ENCODE measurements at places on chromosomes 7 and 10.
A peak's percentile ranks its signal among the peaks of the same experiment; 100 is the strongest.

DNA sequence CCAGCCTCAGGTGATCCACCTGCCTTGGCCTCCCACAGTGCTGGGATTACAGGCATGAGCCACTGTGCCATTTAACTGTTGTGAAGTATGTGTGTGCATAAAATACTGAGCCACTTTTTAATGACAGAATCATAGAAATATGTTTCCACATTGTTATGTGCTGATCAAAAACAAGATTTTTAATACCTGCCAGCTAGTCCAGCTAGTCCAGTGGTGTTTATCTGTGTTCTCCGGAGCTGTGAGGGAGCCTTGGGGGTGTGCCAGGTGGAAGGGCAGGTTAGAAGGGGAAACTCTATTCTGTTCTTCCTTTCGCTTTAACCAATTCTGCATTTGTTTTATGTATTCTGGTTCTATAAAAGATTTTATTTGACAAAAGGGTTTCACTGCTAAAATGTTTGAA, 7.0 kb downstream of the FAM221A start:
- DNase-seq = peak; percentile 42

DNA sequence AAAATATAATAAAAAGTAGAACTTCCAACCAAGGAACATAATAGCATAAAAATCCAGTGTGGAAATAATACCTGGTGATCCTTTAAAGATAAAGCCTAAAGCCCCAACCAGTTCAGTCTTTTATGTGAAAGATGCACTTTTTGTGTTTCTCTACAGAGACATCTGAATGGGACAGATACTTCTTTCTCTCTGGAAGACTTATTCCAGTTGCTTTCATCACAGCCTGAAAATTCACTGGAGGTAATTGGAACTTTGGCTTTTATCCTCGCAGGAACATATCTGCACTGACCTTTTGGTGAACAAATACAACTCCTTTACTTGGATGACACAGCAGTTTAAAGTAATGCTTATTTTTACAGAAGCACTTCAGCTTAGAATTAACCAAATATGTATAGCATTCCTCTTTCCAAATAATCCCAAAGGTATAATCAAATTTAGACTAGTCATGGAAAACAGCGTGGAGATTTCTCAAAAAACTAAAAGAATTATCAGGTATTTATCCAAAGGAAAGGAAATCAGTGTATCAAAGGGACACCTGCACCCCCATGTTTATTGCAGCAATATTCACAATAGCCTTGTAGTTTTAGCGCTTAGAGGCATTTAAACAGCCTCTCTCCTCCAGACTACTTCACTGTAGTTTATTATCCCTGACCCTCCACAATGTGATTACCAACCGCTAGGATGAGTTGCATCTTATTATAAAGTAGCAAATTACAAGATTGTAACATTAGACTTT, 16.8 kb downstream of the HNRNPA2B1 start:
- DNase-seq = no peak

GRCh38 chr10:122461367-122461728, at the start of gene HTRA1:
HTRA1 (plus strand) TSS chr10:122461553; CDS start chr10:122461653, 100 bp downstream.
- peak; percentile 73 for DNase-seq

GRCh38 chr7:158616050-158616449, 28.4 kb upstream of the PTPRN2 start:
- no peak for DNase-seq

DNA sequence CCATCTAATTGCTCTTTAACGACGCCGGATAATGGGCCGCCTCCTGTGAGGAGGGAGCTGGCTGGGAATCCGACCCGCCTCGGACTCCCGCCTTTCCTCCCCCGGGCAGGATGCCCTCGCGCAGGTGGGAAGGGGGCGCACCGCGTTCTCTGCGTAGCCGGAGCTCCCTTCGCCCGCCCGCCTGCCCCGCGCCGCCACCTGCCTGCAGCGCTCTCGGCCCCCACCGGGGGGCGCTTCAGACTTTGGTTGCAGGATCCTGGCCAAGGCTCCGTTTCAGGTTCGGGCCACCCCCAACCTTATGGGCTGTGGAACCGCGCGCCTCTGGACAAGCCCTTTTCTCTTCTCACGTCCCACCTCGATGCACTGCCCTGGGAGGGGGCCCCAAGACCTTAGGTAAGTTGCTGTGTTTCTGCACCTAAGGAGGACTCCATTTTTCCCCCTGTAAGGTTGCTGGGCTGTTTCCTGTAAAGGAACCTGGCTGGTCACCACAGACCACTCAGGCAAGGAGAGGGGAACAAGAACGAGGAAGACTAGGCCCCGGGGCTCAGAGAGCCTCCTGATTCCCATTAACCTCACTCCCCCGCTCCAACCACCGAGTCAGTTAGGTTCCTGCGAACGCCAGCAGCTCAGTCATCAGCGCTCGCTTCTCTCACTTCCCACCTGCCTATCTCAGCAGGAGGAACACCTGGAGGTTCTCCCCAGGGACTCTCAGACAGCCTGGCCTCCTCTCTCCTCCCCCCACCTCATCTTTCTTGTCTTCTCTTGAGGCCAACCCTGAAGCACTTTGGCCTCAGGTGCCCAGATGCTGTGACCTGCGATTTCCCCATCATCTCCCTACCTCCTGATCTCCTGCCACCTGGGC, 11.3 kb upstream of the KAZALD1 start:
- DNase-seq = no peak

- DNase-seq = no peak
Observed at GRCh38 chr10:90352288-90352687, 505.6 kb downstream of the HTR7 start.

- peak; percentile 38 for DNase-seq
Observed at GRCh38 chr7:37942934-37943610, 22.6 kb downstream of the EPDR1 start.

- peak; percentile 96 for DNase-seq
Observed at GRCh38 chr10:86399879-86400704, 33.5 kb upstream of the GRID1 start.

DNA sequence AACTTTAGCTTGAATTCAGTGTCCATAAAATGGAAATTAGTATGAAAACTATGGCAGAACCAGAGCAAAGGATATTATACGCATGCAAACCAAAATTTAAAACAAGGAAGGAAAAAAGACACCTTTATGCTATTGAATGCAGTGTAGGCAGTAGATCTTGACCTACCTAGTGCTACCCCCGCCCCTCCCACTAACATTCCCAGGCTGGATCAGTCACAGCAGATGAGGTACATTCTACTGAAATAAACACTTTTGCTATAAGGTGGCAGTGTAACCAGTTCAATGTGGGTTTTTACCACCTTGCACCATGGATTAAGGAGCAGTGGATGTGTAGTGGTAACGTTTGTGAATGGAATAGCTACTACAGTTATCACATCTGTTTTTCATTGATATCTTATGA, 27.9 kb downstream of the SRI start:
- DNase-seq = no peak

GRCh38 chr7:120838281-120838682, 19.7 kb downstream of the TSPAN12 start:
- DNase-seq = no peak

DNA sequence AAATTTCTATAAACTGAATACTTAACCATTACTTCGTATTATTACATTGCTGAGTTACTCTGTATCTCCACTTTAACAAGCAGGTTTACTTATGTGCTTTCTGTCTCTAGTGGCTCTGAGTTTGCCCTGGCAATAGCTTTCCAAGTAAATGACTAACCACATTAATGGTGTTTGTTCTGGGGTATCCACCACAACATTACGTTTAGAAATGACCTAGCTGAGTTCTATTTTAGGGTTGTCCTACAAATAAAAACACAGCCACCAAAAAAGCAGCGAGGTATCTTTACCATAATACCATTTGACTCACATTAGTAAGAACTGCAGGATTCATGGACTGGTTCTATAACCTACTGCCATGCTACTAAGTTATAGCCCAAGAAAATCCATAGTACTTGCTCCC, 83.1 kb downstream of the HIBADH start:
- DNase-seq = no peak

DNA sequence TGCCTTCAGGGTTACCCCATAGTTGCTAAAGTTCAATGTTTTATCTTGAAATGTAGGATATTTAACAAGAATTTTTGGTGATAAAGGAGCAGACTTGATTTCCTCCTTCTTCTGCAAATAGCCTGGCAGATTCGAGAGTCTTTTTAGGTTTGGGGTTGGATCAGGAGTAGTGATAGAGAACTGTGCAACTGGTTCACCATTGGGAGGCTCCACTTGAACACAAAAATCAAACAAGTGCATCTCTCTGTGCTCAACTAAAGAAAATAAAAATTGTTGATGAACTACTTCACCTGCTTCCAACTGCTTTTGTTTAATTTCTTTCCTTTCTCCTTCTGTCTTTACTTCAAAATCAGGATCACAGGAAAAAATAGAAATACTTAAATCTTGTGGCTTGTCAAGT, 58.5 kb downstream of the MACC1 start:
- peak; percentile 36 for DNase-seq

GRCh38 chr7:27873981-27874957, 134.3 kb downstream of the TAX1BP1 start:
- DNase-seq = peak; percentile 10

- DNase-seq = no peak
Observed at GRCh38 chr10:50432211-50433009, 181.1 kb upstream of the ASAH2 start.

GRCh38 chr10:68345621-68346020, 12.9 kb upstream of the PBLD start:
- no peak for DNase-seq

GRCh38 chr10:20485554-20485953, 411.6 kb downstream of the NEBL start:
- no peak for DNase-seq

GRCh38 chr10:71684356-71685173, 35.0 kb downstream of the C10orf105 start:
- DNase-seq = no peak

DNA sequence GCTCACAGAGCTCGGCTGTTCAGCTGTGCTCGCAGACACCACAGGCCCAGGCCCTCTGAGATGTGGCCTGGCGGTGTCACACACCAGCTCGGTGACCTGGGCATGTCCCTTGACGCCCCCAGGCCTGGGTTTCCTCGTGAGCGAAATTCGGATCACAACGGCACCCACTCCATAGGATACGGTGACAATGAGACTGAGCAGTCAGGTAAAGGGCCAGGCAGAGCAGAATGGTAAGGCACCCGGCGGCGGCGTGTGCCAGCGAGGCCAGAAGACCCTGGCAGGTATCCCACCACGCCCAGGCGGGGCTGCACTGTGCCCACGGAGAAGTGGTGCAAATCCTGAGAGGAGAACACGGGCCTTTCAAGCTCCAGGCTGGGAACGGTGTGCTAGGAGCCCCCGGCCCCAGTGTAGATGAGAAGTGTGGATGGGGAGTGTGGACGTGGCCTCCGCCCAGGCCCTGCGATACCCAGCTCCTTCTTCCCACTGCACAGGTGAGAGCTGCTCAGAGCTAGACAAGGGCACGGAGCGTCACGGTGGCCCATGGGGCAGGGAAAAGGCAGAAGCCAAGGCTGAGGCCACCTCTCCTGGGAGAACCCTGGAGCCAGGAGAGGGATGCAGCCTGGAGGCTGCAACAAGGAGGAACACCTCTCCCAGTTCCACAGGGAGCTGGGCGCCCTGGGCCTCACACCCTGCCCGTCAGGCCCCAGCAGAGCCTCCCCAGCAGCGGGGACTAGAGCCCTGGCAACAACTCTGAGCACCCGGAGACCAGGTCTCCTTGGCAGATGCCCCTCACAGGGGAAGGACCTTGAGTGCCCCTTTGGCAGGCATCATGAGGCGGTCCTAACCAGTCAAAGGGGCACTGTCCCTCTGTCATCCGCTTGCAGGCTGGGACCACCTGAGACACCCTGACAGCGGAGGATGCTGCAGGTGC, 219.1 kb downstream of the MAD1L1 start:
- no peak for DNase-seq

- DNase-seq = no peak
Observed at GRCh38 chr7:158442260-158442659, 145.4 kb downstream of the PTPRN2 start.

GRCh38 chr10:36048236-36048635, 406.1 kb upstream of the FZD8 start:
- peak; percentile 27 for DNase-seq

Measured in fibroblast of upper back skin (primary cell).